Pulmonary artery endothelial cell (primary cell): ENCODE measurements at places on chromosomes 13 and 19. TPM values are rescaled to one million over a fixed set of nuclear protein-coding genes. Genes with fewer than 3 reads are reported as not detected.
A peak's percentile ranks its signal among the peaks of the same experiment; 100 is the strongest.

- DNase-seq: no peak
Observed at GRCh38 chr13:39297664-39298171, 259.5 kb downstream of the NHLRC3 start.

- no peak for DNase-seq
Observed at GRCh38 chr19:1252221-1252820, 3.9 kb downstream of the MIDN start.

DNA sequence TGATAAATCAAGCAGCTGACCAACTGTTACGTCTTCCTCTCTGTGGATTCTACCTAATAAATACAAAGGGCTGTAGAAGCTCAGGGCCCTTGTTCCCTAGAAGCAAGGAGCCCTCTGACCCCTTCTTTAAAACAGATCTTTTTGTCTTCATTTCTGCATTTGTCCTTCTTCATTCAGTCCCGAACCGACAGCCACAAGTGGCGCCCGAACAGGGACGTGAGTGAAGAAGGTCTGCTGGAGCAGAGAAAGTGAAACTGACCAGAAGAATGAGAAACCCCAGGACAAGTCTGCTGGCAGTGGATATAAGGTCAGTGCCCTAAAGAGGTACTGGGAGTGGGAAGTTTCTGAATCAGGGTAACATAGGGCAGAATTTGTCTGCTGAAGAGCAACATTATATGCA lies 13.1 kb downstream of the ZNF773 start:
- DNase-seq: no peak

- no peak for DNase-seq
Observed at GRCh38 chr13:42950181-42950580, 41.9 kb downstream of the EPSTI1 start.

DNA sequence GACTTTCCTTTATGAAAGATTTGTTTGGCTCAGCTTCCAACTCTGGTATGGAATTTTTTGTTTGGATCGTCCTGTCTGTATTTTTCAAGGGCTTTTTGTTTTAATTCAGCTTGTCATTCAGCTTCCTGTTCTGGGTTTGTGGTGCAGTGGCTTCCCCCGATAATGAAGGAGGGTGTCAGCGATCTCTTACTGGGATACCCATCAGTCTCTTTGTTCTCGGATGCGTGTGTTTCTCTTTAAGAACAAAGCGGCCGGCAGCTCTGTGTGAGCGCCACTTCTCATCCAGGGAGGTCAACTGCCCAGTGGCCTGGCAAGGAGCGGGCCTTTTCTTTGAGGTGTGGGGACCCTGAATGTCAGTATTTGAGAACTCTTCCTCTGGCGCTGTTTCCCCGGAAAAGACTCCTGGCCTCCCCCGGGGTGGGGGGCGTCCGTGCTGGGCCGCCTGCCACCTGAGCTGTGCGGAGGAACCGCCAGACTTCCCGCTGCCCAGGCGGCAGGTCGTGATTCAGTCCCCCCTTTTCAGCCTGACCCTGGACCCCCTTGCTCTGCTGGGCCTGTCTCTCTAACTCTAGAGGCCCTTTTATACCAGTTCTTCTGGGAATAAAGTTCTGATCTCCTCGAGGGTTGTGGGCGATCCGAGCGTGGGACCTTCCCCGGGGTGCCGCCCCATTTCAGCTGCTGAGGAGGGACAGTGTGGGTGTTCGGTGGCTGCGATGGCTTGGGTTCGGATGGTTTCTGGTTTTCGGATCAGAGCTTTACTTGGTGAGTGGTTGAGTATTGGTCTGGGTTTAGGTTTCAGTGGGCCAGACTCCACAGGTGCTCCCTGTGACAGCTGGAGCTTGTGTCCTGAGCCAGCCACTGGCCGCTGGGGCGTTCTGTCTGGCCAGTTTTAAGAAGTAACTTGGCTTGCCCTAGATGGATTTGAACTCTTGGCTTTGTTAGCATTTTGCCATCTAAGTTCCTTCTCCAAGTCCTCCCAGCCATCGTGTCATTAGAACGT lies 3.4 kb downstream of the SF3A2 start:
- peak; percentile 84 for DNase-seq

DNA sequence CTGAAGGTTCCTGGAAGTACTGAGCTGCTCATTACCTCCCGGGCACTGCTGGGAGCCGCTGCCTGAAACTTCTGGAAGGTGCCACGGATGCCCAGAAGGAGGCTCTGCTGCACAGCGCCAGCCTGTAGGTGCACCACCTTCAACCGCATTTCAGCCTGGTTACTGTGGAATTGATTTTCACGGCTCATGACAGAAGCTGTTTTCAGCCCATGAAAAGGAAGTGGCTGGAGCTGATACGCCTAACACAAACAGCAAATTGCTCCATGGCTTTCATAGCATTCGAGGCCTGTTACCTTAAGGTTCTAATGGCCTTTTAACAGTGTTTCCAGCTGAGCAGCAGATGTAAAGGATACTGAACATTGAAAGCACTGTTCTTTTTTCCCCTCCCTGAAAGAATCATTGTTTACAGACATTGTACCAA lies 22.0 kb downstream of the GPC6 start:
- no peak for DNase-seq

- no peak for DNase-seq
Observed at GRCh38 chr13:31042481-31043165, 110.2 kb downstream of the TEX26 start.

DNA sequence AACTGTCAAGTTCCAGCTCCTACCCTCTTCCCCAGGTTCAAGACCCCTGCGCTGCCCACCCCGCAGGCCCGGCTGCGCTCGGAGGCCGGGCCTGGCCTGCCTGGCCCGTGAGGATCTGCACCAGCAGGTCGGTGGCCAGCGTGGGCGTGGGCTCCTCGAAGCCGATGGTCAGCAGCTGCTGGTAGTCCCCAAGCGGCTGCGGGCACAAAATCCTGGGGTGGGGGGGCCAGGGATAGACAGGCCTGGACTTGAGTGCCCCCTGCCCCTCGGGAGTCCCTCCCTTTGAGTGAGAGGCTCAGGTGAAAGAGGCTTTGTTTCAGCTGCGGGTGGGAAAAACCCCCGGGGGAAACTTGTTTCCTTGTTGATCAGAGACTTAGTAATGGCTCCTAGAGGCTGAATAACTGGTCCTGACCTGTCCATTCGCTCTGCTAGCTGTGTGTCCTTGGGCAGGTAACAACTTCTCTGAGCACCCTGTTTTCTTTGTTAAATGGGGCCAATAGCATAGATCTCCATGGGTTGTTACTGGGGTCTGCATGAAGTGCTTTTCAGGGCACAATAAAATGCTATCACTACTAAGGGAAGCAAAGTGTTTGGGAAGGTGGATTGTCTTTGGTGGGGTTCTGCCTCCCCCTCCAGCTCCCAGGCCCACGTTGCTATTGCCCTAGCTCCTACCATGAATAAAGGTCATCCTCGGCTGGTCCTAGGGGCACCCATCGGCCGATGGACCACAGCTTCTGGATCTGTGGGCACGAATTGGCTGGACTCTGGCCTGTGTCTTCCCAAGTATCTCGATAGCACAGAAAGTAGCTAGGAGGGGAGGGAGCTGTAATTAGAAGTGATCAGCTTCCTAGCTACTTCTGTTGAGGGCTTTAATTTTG lies 3.5 kb downstream of the C19orf67 start:
- DNase-seq: no peak

DNA sequence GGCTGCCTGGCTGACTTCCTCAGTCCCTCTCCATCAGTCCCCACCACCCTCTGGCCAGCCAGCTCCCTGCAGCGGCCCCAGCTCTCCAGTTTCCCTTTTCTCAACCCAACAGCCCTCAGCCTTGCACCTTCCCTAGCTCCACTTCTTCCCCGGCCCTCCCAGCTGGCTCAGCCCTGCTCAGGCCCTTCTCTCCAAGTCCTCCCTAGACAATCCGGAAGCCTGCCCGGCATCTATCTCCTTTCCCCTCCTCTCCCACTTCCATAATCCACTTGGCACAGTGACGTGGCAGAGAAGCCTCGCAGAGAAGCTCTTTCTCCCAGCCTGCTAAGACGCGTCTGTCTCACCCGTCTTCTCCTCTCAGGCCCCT lies 1.1 kb downstream of the UBXN6 start:
- DNase-seq: peak; percentile 19

ZNF155 gene
- 5.3 and 7.6 TPM in 2 replicates for total RNA-seq

TNFSF13B gene
- total RNA-seq: 0.25 and 0.66 TPM in 2 replicates

PGLYRP1 gene
- not detected in 2 replicates for total RNA-seq

CYP2F1 gene
- not detected in 2 replicates for total RNA-seq

C19orf81 gene
- 0.59 and 0.63 TPM in 2 replicates for total RNA-seq

KPNA3 gene
- 45.6 and 51.5 TPM in 2 replicates for total RNA-seq
